ENCODE measurements at places on chromosomes 11 and 22.

GRCh38 chr11:95335989-95336388 is 105.0 kb upstream of the SESN3 start:
- no peak for DNase-seq

DNA sequence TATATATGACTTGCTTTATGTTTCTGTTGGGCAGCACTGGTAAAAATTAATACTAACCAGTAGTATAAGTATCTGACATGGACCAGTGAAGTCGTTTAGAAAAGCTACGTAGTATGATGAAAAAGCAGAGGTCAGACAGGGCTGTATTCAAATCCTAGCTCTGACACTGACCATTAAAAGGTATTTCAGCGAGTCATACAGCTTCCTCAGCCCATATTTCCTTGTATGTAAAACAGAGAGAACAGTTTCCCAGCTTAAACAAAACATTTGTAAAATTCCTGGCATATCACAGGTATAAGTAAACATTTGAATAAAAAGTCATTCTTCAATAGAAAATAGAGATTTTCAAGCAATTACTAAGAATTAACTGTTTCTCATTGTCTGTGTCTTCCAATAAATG is 4.2 kb downstream of the NOX4 start:
- DNase-seq = no peak

- DNase-seq = no peak
Observed at GRCh38 chr22:49118065-49118464, 709.6 kb downstream of the BRD1 start.

DNA sequence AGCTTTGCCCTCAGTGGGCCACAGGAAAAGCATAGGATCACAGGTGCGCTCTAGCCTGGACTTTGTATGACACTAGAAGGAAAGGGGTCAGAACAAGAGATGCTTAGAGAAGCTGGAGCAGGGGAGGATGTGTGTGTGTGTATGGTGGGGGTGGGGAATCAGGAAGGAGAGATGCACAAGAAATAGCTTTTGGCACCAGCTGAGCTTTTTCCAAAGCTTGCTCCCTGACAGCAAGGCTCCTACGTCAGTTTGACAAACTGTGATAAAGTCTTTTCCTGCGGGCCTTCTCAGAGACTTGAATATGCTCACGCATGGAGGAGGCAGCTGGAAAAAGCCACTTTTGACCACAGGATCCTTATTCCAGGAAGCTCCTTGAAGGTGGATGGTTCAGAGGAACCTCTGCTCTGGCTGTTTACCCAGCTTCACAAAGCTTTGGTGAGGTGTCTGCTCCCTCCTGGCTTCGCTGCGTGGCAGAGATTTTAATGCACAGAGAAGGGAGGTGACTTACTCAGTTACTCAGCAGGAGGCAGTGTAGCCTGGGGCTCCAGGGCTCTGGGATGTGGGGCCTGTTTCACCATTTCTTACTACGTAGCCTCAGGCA is 3.9 kb downstream of the CDC42EP1 start:
- DNase-seq = no peak

DNA sequence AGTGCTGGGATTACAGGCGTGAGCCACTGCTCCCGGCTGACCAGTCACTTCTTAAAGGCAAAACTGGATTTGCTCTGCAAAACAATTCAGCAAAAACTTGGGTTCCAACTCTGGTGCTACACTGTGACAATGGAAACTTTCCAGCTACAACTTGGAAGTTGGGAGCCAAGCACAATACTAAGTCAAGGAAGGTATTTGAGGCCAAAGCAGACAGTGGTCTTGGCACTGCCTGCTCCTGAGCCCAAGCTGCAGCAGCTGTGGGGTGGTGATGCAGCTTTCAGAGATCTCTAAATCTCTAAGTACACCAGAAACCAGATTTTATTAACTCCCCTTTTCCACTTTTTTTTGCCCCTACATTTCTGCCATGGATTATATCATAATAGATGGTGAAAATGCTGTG is 17.5 kb downstream of the ADM start:
- DNase-seq = no peak

- no peak for DNase-seq
Observed at GRCh38 chr11:72519220-72519881, 85.0 kb upstream of the CLPB start.

DNA sequence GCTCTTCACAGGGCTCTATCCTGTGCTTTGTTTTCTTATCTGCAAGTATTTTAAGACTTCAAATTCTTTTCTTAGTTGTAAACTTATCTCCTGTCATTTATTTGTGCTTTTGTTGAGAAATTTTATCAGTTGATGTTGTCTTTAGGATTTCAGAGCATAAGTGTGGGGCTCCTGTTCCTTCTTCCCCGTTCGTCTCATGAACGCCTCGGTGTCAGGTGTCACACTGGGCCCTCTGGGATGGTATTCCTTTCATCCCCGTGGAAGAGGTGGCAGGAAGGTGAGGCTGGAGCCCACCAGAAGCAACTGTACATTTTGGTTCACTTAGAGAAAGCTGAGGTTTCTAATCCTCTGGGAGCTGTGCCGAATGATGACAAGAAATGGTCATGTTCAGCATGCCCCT is 17.9 kb downstream of the NADSYN1 start:
- no peak for DNase-seq

DNA sequence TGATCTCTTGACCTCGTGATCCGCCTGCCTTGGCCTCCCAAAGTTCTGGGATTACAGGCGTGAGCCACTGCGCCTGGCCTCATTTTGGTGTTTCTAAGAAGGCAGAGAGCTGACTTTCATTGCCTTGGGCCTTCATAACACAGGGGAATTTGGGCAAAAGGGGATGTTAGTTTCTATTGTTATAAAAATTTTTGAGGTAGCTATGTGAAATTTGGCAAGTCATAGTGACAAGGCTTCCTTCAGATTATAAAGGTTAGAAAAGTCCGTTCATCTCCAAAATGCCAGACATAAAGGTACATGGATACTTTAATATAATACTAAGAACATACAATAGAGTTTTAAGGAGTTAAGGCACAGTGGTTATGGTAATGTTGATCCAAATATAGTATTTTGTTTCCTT is 17.2 kb downstream of the LDHC start:
- DNase-seq = no peak

GRCh38 chr11:126696982-126697381 is 303.6 kb downstream of the KIRREL3 start:
- no peak for DNase-seq

- DNase-seq = no peak
Observed at GRCh38 chr11:82757660-82758357, 24.1 kb upstream of the FAM181B start.

- DNase-seq = no peak
Observed at GRCh38 chr11:131537196-131537595, 166.8 kb downstream of the NTM start.

GRCh38 chr11:67611165-67611564 is 4.4 kb downstream of the NDUFV1 start:
- DNase-seq = no peak

DNA sequence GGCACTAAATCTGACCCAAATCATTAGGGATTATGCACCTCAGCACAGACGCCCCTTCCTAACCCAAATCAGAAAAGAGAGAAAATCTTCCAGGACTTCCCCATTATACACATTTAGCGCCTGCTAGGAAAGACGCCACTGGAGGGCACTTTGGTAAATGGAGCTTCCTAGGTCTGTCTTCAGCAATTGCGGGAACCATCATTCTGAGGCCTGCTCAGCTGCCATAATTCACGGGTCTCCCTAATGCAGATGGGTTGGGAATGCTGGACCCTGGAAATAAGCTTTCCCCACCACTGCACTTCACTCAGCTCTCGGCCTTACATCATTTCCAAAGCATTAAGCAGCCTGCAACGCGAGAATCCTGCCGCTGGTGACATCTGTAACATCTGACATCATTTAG is 86.2 kb upstream of the OPCML start:
- no peak for DNase-seq

DNA sequence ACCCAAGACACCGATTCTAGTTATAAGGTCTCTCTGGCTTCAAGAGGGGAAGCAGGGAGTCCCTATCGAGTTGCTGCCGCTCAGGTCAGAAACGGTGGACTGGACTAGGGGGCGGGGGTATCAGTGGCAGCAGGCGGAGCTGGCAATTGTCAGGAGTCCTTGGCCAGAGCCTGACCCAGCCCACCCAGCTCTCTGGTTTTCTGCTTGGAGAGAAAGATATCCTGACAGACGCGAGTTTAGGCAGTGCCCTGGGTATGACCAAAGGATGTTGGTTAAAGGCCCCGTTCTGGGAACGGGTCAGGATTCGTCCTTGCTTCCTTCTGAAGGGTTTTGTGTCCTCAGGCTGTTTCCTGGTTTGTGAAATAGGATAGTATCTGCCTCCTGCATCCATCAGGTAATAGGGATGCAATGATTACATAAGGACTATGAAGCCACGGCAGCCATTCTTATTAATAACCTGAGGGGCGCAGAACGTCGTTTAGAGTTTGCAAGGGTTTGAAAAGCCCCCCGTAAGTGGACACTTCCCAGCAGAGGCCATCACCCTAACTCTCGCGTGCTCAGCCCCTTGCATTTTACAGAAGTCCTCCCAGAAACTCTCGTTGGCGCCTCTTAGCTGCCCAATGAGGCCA is 700 bp upstream of the DEPDC5 start:
- DNase-seq = peak; percentile 5

DNA sequence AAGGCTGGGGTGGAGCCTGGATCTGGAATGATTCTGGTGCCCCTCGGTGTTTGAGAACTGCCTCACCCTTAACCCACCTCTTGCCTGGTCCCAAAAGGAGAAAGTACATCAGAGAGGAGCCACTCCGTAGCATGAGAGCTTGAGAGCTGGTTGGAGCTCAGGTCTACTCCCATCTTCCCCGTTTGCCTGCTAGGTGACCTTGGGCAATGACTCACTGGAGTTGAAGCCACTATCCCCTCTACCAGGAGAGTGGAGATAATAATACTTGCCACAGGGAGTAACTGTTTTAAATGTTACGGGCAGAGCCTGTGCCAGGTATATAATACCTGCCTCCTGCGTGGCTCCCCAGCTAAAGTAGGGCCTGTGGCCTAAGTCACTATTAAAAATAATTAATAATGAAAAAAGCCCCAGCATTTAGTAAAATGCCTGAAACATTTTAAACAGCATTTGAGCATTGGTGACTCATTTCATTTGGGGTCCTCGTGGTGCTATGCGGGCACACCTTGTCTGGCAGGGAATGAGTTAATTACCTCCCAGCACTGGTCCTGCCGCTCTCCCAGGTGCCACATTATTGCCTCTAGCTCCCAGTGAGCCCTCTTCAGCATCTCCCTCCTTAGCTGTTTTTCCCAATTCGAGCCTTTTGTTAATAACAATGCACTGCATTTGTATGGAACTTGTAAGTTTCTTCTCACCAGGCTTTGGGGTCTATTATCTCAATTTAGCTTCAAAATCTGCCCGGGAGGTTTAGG is 22.5 kb downstream of the CYTH4 start:
- peak; percentile 28 for DNase-seq

GRCh38 chr11:40029391-40029790 is 1430.1 kb downstream of the LRRC4C start:
- DNase-seq = no peak

- no peak for DNase-seq
Observed at GRCh38 chr11:121904148-121904547, 211.9 kb downstream of the BLID start.

- DNase-seq = no peak
Observed at GRCh38 chr22:25837288-25837900, 95.4 kb downstream of the MYO18B start.

DNA sequence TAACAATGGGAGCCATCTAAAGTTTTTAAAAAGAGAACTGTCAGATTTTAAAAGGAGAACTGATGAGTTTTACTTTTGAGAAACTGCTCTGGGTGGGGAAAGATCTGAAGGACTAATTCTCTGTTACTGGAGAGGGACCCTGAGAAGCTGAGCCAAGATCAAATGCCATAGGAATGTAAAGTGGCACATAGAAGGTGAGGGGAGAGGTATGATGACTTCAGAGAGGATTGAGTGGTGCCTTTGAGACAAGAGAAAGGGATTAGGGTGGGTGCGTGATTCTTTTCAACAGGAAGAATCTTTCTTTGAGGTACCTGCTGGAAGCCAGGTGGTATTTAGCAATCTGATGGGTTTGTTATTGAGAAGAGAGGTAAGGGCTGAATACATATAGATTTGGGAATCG is 9.0 kb downstream of the CRKL start:
- no peak for DNase-seq

DNA sequence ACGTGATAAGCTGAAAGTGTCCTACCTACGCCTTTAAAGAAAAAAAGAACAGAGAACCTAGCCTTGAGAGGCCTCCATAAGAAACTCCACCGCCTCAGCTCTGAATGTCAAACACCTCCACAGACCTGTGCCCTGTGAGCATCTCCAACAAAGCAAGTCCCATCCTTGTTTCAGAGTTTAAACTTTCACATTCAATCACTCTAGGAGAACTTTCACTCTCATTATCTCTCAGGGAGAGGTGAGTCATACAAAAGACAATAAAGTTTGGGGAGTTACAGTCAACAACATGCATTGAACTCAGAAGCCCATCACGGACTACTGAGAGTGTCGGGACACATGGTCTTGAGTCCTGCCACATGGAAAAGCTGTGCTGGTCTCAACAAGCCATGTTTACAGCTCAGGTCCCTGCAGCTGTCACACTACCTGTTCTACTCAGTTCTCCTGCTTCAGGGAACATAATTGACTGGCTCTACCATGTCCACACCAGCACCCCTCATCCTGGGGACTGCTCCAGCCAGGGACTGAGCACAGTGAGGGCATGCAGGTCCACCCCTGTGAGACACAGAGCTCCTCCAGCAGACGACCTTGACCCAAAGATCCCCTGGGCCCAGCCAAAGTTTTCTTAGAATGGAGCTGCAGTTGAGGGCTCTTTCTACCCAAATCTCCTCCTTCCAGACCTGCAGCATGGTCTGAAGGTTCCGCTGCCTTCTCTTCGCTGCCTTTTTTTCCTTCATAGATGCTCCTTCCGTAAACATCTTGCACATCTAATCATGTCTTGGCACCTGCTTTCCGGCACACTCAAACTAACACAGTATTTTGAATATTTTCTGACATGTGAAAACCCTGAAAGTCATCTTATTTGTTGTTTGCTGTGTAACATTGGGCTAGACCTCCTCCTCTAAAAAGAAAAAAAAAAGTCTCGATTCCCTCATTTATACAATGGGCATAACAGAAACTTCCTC is 114.9 kb downstream of the ETS1 start:
- DNase-seq = peak; percentile 77

- DNase-seq = no peak
Observed at GRCh38 chr11:70705930-70706329, 307.6 kb downstream of the CTTN start.

DNA sequence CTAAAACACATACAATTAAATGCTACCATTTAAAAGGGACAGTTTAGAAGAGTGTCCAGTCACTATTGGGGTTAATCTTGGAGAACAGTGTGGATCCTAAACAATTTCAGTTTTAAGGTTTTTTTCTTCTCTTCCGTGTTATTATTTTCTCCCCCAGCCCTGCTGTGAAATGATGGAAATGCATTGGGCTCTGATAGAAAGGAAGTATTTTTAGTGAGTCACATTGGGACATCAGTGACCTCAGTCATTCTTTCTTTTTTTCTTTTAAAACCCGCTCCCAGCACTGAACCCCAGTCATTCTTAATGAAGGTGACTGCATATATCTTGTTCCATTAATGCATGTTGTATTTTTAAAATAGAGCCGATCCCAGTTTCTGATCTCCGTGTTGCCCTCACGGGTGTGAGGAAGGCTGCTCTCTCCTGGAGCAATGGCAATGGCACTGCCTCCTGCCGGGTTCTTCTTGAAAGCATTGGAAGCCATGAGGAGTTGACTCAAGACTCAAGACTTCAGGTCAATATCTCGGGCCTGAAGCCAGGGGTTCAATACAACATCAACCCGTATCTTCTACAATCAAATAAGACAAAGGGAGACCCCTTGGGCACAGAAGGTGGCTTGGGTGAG is 93.2 kb upstream of the OR4B1 start:
- DNase-seq = no peak

GRCh38 chr11:64760759-64761420 is 1.1 kb upstream of the PYGM start:
- DNase-seq = no peak
